Activated T-cell treated with anti-CD3 and anti-CD28 coated beads, Interleukin-2, amount 50 U/mL, for 4 hours (primary cell): ENCODE measurements at places on chromosomes 3 and 15.

DNA sequence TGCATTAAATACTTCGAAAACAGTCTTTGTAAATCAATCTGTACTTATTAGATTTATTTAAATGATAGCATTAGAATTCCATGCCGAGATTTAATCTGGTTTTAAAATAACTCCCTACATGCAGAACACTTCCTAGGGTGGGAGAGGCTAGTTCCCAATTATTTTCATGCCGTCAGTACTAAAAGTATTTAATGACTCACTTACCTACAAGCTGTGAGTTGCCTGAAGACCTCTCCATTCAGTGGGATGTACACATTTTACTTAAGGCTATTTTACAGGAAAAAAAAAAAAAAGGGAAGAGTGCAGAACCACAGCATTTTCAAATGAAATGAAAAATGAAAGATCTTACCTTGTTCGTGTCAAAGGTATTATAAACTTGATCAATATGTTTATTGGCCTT is 469 bp downstream of the GUCA1C start:
- no peak for DNase-seq

GRCh38 chr3:21398461-21398860 is 352.5 kb downstream of the ZNF385D start:
- DNase-seq = no peak

- no peak for DNase-seq
These were observed 434.2 kb upstream of the CCDC54 start for GRCh38 chr3:106943071-106943470.

GRCh38 chr3:48756640-48757039 is 39.6 kb upstream of the IP6K2 start:
- no peak for DNase-seq

DNA sequence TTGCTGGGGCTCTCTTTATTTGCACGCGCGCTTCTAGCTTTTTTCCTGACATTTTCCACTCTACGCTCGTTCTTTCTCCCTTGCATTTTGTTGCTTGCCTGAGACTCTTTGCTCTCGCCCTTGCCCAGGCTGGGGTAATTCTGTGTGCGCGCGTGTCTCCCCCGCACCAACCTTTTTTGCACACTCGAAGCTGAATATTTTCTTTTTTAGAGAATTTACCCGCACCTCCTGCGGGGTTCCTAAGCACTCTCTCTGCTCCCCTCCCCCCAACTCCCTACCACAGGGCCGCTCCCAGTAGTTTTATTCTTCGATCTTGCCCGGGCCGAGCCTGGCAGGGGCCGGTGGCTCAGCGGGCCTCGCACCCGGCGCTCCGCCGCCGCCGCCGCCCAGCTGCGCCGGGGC is 732 bp downstream of the FAM43A start:
- DNase-seq = no peak

DNA sequence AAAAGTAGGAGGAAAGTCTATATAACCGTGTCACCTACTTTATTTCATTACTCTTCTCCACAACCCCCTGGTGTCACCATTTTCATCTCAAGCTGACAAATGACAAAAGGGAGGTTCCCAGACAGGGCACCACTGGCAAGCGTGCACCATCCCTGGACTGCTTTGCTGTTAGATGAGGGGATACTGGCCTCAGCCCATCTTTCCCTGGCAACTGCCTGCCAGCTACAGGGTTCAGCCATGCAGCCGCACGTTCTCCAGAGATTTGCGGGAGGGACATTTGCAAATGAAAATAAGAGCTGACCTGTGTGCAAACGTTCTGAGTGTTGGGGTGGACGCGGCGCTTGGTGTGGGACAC is 660 bp downstream of the UROC1 start:
- DNase-seq = no peak

DNA sequence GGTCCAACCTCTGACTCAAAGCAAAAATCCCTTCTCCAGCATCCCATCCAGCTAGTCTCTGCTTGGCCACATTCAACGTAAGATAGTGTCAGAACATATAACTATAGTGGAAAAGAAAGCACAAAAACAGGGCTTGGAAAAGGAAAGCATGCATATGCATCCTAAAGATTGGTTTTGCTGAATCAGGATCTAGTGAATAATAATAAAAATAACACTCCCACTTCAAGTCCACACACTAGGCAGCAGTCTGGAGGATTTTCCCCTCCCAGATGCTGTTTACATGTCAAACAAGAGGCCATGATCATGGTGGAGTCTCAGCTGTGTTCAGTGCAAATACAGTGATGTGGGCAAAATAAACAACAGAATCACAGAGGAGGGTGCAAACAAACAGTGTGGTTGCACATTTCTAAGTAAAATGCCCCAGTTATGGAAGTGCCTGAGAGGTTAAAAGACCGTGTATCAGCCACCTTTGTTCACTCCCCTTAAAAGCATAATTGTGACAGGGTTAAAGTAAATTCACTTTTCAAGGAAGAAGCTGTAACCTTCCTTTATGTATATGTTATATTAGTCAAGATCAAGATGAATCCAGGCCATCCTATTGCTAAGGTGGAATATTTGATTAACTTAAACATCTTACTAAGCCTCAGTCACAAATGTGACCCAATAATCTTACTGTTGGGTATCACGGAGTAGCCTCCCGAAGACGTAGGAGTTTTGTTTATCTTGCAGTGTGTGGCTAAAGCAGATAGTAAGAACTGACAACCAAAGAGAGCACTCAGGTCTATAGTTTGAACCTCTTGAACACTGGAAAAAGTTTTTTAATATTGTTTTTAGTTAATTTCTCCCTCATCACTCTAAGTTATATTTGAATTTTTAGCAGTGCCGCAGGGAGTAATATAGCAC is 424.5 kb downstream of the SOX2 start:
- DNase-seq = no peak
